ENCODE measurements at places on chromosomes 1 and 21. TPM values are rescaled to one million over a fixed set of nuclear protein-coding genes. Genes with fewer than 3 reads are reported as not detected.

Gene PTGS2
- total RNA-seq, result 0.53 TPM

Gene SPRR2G
- not detected for total RNA-seq

Gene PLA2G2D
- total RNA-seq, result not detected

Gene TMIGD3
- 2.4 TPM for total RNA-seq

Gene DTL
- not detected for total RNA-seq

Gene OR2T2
- not detected for total RNA-seq

Gene HUNK
- total RNA-seq, result 0.64 TPM

Gene TTC34
- 0.75 TPM for total RNA-seq

Gene SPRR2A
- not detected for total RNA-seq

Gene CACNA1S
- total RNA-seq, result not detected

Gene GUCA2A
- total RNA-seq, result not detected

Gene IRF6
- total RNA-seq, result 7.6 TPM

Gene S100A9
- total RNA-seq, result 764 TPM

Gene METTL25B
- total RNA-seq, result 9.9 TPM

Gene GPR37L1
- not detected for total RNA-seq

Gene PDE9A
- 2.2 TPM for total RNA-seq

Gene FTCD
- 0.85 TPM for total RNA-seq

Gene MORC3
- 7.9 TPM for total RNA-seq

Gene ACTL8
- not detected for total RNA-seq

Gene LCA5L
- total RNA-seq, result not detected

Gene TMEM61
- not detected for total RNA-seq

Gene GSTM1
- total RNA-seq, result 89.4 TPM

Gene TMEM39B
- 2.6 TPM for total RNA-seq

Gene INAVA
- not detected for total RNA-seq

Gene DNALI1
- total RNA-seq, result 2.2 TPM

Gene CD48
- total RNA-seq, result not detected

Gene LEPR
- 9.7 TPM for total RNA-seq

Gene DHCR24
- total RNA-seq, result 16.6 TPM

Gene CLCA1
- not detected for total RNA-seq

Gene ANKRD65
- 12.5 TPM for total RNA-seq

Gene SLAMF8
- 6.7 TPM for total RNA-seq

Gene UTS2
- not detected for total RNA-seq

Gene NPHS2
- total RNA-seq, result not detected

Gene WNT9A
- total RNA-seq, result 0.96 TPM

Gene RIPPLY3
- total RNA-seq, result not detected

Gene DISP3
- not detected for total RNA-seq

Gene KLF17
- total RNA-seq, result not detected

Gene SYT6
- total RNA-seq, result not detected

Gene NEGR1
- 42.8 TPM for total RNA-seq

Gene OVAAL
- total RNA-seq, result not detected

Measured in ascending aorta (tissue), 2 donors.